ENCODE measurements at places on chromosomes 7 and 10.

- no peak for DNase-seq
Observed at GRCh38 chr7:149003018-149003417, 25.3 kb downstream of the PDIA4 start.

- no peak for DNase-seq
Observed at GRCh38 chr7:111594602-111595001, 32.3 kb upstream of the IMMP2L start.

GRCh38 chr7:151017953-151018420, 6.3 kb downstream of the ATG9B start:
- peak; percentile 81 for DNase-seq

- DNase-seq: no peak
Observed at GRCh38 chr10:62099299-62099698, 169.3 kb downstream of the RTKN2 start.

DNA sequence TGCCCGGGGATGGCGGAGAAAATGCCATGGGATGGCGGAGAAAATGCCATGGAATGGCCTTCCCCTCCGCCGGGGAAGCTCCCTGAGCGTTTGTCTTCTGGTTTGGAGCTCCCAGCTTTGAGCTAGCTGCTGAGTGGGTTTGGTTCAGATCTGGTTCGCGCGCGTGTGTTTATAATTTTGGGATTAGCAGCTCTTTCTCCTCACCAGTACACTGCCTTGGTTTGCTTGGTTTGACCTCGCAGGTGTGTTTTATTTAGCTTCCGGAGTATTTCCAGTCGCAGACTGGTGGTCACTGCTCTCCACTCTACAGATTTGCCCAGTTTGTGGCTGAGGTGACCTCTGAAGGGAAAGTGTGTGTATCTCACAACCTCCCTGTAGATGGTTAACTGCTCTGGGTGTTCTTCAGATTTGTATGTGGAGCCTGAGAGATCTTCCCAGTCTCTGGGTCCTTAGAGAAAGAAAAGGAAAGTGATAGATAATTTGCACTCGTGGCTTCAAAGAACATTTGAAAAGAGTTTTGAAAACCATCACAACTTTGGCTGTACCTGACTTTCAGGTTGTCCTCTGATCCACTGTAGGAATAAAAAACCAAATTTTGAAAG, 597 bp downstream of the ZNF277 start:
- no peak for DNase-seq

GRCh38 chr7:132882714-132883428, 199.0 kb downstream of the CHCHD3 start:
- DNase-seq: no peak

DNA sequence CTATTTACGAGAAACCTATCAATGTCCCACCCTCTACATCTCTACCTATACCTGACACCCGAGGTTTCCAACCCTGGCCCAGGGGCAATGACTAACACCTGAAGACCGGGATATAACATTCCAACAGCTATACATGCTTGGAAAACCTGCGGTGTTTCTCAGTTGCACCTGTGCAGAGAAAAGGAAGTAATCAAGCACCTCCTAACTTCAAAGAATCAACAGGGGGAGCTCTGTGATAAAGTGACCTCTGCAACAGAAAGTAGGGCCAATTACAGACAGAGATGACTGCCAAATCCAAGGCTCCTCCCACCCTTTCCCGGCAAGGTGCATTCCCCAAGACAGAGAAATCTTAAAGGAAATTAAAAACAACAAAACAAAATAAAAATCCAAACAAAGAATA, 41.3 kb downstream of the CCDC6 start:
- DNase-seq: peak; percentile 44

DNA sequence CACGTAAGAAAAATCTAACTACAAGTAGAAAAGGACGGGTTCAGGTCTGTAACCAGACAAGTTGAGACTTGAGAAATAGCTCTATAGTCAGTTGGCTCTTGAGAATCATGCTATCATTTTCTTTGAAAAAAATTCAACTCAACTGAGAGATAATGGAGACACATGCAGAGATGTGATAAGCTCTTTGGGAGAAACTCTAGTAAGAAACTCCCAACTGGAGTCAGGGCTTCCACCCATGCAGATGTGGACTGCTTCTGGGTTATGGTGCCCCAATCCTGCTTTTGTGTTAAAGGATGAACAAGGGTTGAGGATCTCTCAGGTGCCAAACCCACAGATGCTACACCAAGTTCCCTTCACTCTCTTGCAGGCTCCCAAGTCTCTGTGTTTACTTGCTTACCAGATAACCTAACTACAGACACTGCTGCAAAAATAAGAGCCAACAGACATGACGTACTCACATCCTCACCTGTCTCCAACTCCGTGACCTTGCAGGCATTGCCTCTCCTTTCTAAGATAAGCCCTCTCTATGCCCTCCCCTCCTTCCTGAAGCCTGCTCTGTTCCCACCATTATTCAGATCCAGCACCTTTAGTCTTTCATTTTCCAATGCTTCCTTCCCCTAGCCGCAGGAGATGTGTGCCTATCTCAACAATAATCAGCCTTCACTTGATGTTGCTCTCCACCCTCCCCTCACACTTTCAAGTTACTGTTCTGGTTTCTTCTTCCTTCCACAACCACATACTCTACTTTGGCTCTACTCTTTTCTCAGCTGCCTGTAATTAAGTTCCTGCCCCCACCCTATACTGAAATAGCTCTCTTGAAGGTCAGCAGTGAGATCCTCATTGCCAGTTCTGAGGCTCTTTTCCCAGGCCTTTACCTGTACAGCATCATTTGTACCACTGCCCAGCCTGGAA, 130.0 kb downstream of the ICA1 start:
- no peak for DNase-seq

DNA sequence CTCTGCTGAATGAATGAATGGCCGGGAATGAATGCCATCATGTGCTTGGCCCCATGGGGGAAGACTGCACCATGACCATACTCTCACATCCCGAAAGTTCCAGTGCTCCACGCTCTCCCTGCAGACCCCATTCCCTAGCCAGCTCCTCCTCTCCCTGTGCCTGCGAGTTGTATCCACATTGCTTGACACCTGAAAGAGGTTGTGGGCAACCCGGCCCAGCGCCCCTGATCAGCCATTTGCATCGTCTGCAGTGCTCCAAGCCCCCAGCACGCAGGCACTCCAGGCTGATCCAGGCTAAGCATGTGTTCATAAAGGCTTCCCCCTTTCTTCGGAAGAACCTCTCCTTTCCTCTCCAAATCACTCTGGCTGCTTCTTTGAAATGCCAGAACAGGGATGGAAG, 354.4 kb upstream of the MKI67 start:
- no peak for DNase-seq

- DNase-seq: no peak
Observed at GRCh38 chr10:76990561-76990960, 647.0 kb downstream of the KCNMA1 start.

All from naive B cell (primary cell).